ENCODE measurements at places on chromosomes 1 and 21.
A peak's percentile ranks its signal among the peaks of the same experiment; 100 is the strongest.

GRCh38 chr1:65330822-65331221 is 21.5 kb downstream of the DNAJC6 start:
- DNase-seq: no peak

DNA sequence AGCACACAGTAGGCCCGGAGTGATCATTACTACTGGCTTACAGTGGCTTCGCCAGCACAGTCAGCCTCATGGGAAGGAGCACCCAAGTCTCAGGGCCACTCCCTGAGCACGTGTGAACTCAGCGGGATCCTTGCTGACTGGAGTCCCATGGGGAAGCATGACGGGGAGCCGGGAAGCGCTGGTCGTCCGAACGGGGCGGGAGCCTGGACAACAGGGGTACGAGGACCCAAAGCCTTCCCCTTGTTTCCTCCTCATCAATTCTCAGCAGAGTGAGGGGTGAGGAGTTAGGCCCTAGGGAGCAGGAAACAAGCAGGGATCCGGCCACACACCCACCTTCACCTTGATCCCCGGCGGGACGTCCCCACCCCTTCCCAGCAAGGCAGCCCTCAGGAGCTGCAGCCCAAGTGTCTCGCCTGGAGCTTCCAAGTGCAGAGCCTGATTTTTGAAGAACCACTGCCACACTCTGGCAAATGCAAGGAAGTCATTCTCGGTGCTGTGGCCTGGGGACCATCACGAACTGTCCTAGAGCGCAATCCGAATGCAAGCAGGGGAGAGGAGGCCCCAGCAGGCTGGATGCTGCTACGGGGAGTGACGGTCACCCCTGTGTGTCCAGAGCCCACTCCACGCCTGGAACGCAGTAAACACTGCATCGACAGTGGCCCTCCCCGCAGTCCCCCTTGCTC is 35.5 kb downstream of the TOMM20 start:
- peak; percentile 74 for DNase-seq

DNA sequence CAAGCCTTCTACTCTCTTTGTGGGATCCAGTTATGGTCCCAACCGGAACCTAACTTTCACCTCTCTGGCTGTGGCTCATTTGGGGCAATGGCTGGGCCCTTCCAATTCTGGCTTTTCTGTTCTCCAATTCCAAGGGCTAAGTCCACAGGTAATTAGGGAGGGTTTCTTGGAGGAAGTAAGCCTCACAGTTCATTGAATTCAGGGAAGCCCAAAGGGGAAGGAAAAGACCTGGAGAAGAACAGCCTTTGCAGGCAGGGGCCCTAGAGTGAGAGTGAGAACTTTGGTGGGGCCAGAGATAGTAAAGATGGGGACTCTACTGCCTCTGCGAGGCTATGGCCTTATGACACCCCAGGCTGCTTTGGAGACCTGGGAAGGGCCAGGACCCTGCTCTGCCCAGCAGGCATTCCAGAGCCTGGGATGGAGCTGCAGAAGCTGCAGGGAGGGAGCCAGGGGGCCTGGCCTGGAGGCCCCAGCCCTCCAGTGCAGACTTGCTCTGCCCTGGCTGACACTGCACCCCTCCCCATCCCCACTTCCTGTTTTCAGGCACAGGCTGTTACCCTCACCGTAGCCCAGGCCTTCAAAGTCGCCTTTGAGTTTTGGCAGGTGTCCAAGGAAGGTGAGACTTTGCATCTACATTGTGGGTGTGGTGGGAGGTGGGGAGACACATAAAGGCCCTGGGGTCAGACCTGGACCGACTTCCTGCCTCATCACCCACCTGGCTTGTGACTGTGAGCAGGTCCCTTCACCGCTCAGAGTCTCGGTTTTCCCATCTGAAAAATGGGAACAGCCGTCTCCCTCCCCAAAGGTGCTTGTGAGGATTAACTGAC is 18.9 kb downstream of the LDLRAP1 start:
- DNase-seq: no peak

DNA sequence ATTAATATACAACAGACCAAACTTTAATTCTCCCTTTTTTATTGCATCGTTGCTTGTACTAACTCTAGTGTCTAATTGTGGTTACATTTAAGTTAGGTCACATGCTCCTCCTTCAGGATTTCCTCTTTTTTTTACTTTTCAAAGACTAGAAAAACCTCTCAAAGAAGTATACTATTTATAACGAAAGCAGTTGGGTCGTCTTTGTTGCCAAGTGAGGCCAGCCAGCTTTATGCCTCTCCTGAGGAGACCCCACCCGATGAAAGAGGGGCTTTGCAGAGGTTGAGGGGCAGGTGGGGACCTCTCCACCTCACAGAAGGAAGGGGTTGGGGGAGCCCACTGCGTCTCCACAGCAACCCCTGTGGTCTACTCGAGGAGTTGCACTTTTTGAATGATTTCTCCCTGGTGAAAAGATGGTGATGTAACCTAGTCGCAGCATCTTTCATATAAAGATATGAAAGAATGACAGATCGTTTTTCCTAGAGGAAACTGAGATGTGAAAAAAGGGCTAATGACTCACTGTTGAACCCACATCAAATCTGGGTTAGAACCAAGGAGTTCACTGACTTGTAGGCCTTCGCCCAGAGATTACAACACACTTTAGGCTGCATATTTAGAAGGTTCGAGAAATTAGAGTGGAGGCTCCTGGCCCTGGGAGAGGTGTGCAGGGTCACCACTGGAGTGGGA is 6.4 kb downstream of the TGFB2 start:
- DNase-seq: peak; percentile 62

Measured in fibroblast of skin of abdomen (primary cell).